Natural killer cell (primary cell): ENCODE measurements at places on chromosomes 1 and 21. TPM values are rescaled to one million over a fixed set of nuclear protein-coding genes. Genes with fewer than 3 reads are reported as not detected.

DNA sequence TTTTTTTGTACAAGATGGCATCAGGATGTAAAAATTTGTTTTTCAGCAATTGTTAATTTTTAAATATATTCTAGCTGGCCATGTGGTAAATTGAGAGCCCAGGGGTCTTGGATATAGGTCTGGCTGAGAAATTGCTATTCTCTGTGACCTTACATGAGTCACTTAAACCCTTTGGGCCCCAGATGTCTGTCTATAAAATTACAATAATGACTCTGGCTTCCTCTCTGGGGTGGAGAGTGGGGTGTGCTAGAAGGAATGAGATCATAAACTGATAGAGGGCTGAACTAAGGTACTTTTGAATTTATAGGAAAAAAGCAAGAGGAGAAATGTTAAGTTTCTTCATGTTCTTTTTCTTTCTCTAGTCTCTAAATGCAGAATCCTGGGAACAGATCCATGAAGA is 12.4 kb upstream of the TCHH start:
- DNase-seq: no peak

- no peak for DNase-seq
Observed at GRCh38 chr1:61102621-61103020, 20.3 kb downstream of the NFIA start.

DNA sequence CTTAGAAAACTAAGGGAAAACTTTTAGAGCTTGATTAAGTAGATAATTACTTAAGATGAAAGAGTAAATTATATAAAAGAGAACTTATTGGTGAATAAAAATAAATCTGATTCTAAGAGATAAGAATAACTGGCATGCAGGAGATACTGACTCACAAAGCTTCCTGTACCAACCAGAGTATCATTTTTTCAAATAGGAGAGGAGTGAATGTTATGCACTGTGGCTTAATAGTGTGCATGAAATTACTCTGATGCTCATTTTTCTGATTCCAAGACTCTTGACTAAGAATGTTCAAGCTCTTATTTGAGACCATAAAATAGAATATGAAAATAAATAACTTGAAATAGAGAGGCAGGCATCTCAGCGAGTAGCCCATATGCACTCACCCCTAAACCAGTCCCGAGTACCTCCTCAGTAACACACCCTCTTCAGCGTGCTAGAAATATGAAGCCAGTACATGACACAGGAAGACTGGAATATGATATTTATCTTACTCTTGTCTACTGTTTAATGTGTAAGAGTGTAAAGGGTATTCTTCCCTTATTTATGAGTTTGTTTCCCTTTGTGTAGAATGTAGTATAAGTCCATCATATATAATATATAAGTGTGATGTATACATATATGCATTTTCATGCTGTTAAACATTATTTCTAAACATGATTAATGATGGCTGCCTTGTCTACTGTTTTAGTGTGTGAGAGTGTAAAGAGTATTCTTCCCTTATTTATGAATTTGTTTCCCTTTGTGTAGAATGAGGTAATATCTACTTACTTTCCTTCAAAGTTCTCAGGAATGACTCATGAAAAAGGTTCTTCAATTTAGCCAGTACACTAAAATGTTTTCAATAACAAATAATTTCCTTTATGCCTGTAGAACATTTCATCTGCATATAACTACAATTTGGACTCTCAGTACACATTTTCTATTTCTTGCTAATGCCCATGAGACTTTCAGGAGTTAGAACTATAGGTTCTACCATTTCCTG is 99.2 kb upstream of the PALMD start:
- no peak for DNase-seq

VN1R5 gene
- total RNA-seq: not detected

DNA sequence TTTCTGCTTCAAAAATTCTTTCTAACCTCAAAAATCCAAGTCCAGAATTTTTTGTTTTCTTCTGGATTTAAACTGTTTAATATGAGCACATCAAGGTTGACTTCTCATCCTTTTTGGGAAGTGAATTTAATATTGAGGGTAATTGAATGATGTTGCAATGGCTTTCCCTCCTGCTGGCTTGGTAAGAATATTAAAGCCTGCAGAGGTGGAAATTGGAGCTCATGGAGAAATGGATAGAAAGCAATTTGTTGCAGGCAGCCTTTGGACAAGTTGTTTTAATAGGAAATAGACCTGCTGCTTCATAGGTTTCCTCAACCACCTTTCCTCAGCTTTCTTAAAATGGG is 124.7 kb downstream of the SYT2 start:
- DNase-seq: no peak

GRCh38 chr1:53187401-53187800 is 9.2 kb upstream of the CPT2 start:
- no peak for DNase-seq

HES2 gene
- not detected for total RNA-seq

DNA sequence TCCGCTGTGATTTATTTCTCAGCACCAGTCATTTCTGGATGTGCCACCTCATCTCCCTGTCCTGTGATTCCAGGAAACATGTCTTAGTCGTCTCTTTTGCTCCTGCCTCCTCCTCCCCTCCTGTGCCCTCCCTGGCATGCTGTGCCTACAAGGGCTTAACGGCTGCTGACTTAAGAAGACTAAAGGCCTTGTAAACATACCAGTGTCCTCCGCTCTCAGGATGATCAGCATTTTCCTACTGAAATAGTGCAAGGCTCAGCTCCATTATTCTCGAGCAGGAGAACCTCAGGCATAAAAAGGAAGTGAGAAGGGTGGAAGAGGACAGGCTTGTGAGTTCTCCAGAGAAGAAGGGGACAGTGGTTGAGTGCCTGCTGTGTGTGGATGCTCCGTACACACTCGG is 61.6 kb upstream of the RUNX3 start:
- DNase-seq: no peak

DNA sequence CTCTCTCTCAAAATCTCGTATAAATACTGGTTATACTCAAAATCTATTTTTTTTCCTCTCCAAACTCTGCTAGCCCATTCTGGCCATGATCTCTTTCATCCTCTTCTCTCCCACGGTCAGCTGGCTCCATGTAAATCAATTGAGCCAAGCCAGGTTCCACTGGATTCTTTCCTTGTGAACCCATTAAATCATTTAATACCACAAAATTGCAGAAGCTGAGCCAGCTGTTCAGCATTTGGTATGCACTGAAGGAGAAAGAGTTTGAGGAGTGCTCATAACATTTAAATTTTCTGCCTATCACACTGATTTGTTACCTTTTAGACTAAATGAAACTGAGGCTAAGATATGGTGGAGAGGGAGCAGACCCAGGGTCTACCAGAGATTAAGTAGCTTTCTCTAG is 29.1 kb upstream of the TADA1 start:
- DNase-seq: no peak

DNA sequence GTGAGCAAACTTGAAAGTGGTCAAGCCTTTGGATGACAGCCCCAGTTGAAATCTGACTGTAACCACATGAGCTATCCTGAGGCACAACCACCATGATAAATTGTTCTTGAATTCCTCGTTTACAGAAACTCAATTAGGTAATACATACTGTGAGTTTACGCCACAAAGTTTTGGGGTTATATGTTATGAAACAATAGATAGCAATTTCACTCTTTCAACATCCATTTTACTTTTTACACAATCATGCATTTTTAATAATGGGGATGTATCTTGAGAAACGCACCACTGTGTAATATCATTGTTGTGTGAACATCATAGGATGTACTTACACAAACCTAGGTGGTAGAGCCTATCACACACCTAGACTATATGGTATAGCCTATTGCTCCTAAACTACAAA is 35.4 kb downstream of the OR2C3 start:
- no peak for DNase-seq

DCDC2B gene
- total RNA-seq: not detected

MYCL gene
- 0.70 TPM for total RNA-seq

DNA sequence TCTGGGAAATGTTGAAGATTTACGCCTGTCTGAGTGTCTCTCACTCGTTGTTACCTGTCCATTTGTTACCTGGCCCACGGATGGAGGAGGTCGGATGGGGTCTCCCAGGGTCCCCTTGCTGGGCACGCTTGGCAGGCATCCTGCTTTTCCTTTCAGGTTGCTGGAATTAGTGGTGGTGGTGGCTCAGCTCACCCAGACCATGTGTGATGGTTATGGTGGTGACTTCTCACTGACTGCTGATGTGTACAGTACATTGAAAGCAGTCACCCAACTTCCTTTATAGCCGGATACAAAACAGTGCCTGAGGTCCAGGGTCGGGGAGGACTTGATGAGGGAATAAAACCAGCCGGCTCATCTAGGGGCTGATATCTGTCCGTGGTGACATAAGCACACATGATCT is 19.5 kb downstream of the MAPKAPK2 start:
- DNase-seq: no peak

KPRP gene
- total RNA-seq: not detected

DNA sequence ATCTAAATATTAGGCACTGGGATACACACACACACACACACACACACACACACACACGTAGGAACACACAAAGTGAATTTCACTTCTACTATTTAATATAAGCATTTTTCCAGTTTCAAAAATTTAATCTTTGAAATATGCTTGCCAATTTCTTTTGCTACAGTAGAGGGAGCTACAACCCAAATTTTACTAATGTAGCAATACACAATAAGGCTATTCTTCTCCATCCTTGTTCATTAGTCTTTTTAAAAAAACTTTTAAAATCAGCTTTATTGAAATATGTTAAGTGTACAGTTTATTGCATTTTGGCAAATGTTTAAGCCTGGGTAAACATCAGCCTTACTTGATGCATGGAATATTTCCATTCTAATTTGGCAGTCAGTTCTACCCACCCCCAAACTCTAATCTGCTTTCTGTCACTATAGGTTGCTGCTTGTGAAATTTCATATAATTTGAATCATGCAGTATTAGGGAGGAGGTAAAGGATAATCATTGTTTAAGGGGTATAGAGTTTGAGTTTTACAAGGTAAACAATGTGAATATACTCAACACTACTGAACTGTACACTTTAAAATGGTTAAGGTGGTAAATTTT is 93.0 kb upstream of the TENT5C start:
- no peak for DNase-seq

NTRK1 gene
- total RNA-seq: 16.7 TPM

KLF17 gene
- not detected for total RNA-seq

DNA sequence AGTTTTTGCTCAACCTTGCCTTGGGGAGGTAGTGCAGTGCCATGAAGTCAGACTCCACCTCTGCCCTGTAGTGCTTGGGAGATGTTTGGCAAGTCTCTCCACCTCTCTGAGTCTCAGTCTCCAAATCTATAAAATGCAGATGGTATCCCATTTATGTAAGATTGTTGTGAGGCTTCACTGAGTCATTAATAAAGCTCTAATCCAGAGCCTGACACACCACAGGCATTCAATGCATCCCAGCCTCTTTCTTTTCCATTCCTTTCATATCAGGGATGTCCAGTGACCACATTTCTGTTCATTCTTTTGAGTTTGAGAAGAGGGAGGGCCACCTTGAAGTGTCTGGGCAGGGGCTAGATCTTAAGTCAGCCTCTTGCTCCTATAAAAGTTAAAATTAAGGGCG is 37.6 kb upstream of the LMO4 start:
- no peak for DNase-seq

DNA sequence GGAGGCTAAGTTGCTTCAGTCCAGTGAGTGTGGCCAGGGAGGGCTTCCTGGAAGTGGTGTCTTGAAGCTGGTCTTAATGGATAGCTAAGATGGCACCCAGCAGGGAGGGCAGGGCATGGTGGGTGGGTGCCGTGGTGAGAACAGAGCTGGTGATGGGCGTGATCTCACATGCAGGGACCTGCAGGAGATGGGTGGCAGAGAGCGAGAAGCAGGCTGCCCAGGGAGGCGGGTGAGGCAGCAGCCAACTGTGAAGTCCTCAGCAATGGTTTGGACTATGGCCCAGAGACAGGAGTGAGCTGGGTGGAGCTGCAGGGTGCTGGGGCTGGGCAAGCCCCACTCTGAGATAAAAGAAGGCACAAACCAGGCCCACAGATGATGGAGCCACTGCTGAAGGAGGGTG is 50.7 kb downstream of the UMODL1 start:
- DNase-seq: no peak

- no peak for DNase-seq
Observed at GRCh38 chr1:193372553-193372952, 186.1 kb upstream of the B3GALT2 start.

EXTL1 gene
- not detected for total RNA-seq
